Activated effector memory CD4-positive, alpha-beta T cell treated with Interleukin-2 at 50 U/mL for 16 hours (primary cell): ENCODE measurements at places on chromosomes 5 and 9.
A peak's percentile ranks its signal among the peaks of the same experiment; 100 is the strongest.

- no peak for DNase-seq
Observed at GRCh38 chr9:127763918-127764384, 14.5 kb downstream of the SH2D3C start.

DNA sequence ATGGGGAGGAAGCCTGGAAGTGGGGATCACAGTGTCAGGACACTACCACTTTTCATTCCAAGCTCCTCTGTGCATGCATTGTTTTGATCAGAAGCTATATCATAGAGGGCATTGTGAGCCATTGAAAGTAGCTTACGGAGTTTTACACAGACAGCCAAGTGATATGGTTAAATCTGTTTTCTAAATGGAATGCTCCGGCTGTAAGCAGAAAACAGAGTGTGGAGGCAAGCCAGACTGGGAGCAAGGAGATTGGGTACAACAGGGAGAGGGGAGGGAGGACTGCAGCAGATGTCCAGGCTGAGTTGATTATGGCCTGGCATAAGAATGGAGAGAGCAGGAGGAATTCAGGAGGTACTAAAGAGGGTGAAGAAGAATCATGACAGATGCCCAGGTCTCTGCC lies 15.5 kb upstream of the SOWAHA start:
- no peak for DNase-seq

GRCh38 chr5:149195337-149195887 lies 54.1 kb downstream of the ABLIM3 start:
- no peak for DNase-seq

GRCh38 chr9:13804532-13804931 lies 509.4 kb downstream of the NFIB start:
- no peak for DNase-seq

- DNase-seq, result no peak
Observed at GRCh38 chr9:130880599-130881220, 15.9 kb downstream of the QRFP start.

GRCh38 chr5:112923148-112923917 lies 1.3 kb upstream of the REEP5 start:
- peak; percentile 21 for DNase-seq

GRCh38 chr5:118076490-118076889 lies 911.9 kb downstream of the DTWD2 start:
- no peak for DNase-seq

DNA sequence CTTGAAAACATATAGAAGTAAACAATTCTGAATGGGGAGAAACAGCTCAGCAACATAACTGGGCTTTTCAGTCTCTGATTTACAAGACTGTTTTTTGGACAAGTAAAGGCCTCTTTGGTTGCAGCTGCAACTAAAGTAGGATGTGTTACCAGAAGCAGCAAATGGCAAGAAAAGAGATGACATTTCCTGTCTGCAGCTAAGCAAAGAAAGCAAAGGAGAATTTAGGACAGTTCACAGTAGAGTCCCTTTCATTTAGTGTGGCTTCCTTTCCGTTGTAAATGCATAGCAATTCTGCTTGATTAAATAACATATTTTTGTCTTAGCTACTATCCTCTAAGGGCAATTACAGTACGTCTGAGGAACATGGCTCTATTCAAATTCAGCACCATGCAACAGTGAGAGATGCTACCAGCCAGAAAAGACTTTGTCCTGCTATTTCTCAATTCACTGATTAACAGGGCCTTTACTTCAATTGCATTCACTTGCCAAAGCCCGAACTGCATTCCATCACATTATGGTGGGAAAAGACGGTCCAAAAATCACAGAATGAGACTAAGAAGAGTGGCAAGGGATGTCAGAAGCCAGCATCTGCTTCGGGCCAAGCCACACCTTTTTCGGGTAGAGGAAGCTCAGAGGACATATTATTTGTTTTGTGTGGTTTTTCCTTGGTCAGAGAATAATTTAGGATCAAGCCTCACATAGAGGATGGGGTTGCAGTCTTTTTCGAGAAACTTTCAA lies 107.7 kb downstream of the SEMA6A start:
- no peak for DNase-seq
